ENCODE measurements at places on chromosomes 3 and 15. TPM values are rescaled to one million over a fixed set of nuclear protein-coding genes. Genes with fewer than 3 reads are reported as not detected.

AMIGO3 gene
- 1.1 TPM for total RNA-seq

DNA sequence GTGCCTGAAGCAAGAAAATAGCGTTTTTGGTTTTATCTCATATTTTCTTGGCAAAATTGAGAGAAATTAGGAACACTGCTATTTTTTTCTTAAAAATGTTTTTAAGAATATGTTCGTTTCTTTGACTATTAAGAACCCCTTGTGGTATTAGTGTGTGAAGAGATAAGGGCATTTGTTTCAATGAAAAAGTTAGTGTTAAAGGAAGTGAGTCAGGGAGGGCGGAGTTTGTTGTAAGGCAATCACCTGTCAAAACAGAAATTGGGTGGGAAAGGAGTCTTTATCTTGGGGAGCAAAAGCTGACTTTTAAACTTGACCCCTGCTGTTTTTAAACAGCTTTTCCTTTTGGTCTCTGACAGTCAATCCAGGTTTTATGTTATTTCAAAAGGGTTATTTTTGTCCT, 4.2 kb downstream of the RAP2B start:
- DNase-seq: peak; percentile 24

GRCh38 chr3:38603731-38604131, 45.8 kb downstream of the SCN5A start:
- DNase-seq: no peak

- DNase-seq: no peak
Observed at GRCh38 chr15:66641485-66642315, 60.3 kb upstream of the SMAD6 start.

GRCh38 chr3:74067296-74067695, 442.6 kb upstream of the PDZRN3 start:
- no peak for DNase-seq

DNA sequence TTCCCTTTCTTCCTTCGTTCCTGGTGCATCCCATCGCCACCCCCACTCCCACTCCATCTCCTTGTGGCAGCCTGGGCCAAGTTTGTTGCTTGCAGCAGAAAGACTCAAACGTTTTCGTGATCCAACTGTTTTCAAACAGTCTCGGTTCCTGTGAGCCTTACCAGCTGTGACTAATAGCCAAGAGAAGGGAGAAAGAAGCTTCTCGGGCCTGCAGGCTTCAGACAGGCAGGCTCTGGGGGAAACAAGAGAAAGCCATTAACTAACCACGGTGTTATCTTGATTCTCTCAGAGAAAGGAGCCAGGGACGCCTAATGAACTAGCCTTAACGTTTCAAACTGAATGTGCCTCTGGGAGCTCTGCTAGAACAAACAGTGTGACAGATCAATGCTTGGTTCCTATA, 742.0 kb downstream of the NR2F2 start:
- no peak for DNase-seq

DUT gene
- total RNA-seq: 139 TPM

GRCh38 chr15:25374143-25374542, 64.7 kb downstream of the UBE3A start:
- peak; percentile 15 for DNase-seq

ANKRD63 gene
- total RNA-seq: not detected

- DNase-seq: no peak
Observed at GRCh38 chr3:138219255-138219654, 32.2 kb downstream of the ARMC8 start.

- no peak for DNase-seq
Observed at GRCh38 chr3:25460751-25461150, 32.7 kb downstream of the RARB start.

GRCh38 chr3:40713306-40713705, 188.5 kb downstream of the ZNF621 start:
- no peak for DNase-seq

ZNF770 gene
- total RNA-seq: 23.4 TPM

DNA sequence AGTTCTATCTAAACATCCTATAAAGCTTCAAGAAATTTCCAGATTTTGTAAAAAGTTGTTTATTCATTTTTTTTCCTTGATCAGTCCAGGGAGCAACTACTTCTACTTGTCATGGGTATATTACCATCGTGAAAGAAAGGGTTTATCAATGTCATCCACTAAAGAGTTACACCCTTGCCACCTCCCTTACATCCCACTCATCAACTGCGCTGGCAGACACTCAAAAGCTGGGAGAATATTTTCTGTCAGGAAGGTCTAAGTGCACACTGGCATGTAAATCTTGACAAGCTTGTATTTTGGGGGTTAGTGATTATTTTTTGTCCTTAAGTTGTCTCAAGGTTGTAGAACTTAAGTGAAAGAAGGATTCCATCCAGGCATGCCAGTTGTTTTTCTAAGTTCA, 188.3 kb upstream of the ARL6 start:
- no peak for DNase-seq

DNA sequence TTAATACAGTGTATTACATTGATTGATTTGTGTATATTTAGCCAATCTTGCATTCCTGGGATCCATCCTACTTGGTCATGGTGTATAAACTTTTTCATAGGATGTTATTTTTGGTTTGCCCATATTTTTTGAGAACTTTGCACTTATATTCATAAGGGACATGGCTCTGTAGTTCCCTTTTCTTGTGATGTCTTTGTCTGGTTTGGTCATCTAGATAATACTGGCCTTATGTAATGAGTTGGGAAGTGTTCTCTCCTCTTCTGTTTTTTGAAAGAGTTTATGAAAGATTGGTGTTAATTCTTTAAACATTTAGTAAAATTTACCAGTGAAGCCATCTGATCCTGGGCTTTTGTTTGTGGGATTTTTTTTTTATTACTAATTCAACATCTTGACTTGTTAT, 9.6 kb downstream of the CHST13 start:
- no peak for DNase-seq

CDCP1 gene
- 75.6 TPM for total RNA-seq

DNA sequence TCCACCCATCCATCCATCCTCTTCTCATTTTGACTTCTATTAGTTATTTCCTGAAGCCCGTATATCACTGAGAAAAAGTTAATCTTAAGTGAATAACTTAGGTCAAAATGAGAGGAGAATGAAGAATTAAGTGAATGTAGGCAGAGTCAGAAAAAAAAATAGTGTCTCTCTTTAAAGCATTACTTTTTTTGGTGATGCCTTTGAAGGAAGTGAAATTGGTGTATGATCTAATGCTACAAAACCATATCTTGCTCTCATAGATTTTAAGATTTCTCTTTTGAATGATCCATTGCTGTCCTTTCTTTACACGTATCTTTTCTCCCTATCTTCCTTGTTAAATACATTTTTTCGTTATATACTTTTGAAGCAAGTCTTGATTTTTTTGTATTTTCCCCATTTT, 23.4 kb downstream of the FNDC3B start:
- no peak for DNase-seq
